ENCODE measurements at places on chromosomes 6 and 20.

GRCh38 chr6:84652356-84653026 is 111.9 kb downstream of the TBX18 start:
- no peak for DNase-seq

DNA sequence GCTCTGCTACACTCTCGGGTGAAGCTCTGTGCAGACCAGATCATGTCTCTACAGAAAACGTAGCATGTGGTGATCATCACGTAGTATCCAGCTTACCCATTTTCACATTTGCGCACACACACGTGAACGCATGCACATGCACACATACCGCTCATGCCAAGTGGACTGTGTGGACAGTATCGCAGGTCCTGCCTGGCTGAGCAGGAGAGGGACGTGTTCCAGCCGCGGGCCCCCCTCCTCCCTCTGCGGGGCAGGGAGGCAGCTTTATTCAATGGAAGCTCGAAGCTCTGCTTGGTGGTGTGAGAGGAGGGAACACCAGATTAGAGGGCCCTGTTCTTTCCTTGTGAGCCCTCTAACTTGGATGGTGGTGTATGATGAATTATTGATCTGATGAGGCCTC is 51.1 kb downstream of the CDH26 start:
- no peak for DNase-seq

DNA sequence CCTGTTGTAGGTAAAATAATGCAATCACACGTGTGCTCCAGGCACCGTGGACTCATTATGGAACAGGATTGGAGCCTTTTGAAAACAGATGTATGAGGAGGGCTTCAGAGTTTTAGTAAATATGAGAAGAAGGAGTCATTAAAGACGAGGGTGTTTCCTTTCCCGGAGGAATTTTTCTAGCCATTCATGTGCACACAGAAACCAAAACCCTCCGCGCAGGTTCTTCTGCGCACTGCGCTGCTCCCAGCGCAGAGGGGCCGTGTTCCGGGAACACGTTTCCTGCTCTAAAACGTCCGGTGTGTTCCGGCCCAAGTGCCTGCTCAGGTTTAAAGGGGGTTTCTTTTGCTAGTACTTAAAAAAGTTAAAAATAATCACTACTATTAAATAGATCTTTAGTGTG is 11.6 kb downstream of the GPR31 start:
- DNase-seq: no peak

DNA sequence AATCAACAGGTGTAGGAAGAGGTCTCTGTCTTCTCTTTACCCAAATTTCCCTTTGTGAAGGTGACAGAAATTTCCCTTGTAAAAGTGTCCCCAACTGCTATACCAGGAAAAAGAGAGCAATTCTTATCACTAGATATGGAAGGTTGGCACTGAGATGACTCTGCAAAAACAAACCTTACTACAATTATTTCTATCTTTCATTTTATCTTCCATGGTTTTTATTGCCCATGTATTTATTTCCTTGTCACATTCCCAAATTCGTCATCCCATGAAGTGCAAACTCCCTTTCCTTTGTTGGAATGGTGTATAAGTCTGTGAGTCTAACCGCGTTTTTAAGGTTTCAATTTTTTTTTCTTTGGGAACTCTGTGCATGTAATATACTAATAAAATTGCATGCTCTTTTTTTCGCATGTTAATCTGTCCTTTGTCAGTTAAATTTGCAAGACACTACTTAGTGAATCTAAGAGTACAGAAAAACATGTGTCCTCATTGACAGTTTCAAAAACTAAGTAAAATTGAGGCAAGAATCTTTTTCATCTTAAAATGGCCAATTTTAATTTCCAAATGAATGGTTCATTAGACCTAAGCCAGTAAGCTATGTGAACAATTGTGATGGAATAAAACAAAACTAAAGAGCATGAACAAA is 35.4 kb upstream of the HFE start:
- no peak for DNase-seq

- DNase-seq: no peak
Observed at GRCh38 chr6:36592221-36592655, 1.9 kb upstream of the SRSF3 start.

GRCh38 chr20:48017509-48017908 is 232.2 kb upstream of the SULF2 start:
- DNase-seq: no peak
